Fibroblast of skin of left quadriceps (primary cell): ENCODE measurements at places on chromosomes 4 and X.

GRCh38 chr4:188246488-188246887 is 107.2 kb downstream of the TRIML1 start:
- no peak for DNase-seq

GRCh38 chrX:119516157-119516702 is 48.0 kb downstream of the SLC25A5 start:
- peak; percentile 34 for DNase-seq

DNA sequence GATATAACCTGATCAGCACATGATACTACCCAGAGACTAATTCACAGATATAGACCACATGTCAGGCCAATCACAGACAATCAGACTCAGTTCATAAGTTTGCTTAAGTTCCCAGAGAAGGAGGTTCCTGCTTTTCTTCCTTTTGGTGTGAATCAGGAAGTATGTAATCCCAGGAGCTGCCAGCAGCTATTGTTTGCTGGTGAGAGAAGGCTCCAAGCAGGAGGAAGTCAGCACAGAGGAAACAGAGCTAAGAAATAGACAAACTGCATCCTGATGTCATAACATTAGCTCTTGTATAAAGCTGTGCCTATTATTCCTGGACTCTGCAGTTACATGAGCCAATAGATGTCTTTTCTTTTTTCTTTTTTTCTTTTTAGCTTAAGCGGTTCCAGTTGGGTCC is 50.9 kb downstream of the UCHL1 start:
- no peak for DNase-seq

DNA sequence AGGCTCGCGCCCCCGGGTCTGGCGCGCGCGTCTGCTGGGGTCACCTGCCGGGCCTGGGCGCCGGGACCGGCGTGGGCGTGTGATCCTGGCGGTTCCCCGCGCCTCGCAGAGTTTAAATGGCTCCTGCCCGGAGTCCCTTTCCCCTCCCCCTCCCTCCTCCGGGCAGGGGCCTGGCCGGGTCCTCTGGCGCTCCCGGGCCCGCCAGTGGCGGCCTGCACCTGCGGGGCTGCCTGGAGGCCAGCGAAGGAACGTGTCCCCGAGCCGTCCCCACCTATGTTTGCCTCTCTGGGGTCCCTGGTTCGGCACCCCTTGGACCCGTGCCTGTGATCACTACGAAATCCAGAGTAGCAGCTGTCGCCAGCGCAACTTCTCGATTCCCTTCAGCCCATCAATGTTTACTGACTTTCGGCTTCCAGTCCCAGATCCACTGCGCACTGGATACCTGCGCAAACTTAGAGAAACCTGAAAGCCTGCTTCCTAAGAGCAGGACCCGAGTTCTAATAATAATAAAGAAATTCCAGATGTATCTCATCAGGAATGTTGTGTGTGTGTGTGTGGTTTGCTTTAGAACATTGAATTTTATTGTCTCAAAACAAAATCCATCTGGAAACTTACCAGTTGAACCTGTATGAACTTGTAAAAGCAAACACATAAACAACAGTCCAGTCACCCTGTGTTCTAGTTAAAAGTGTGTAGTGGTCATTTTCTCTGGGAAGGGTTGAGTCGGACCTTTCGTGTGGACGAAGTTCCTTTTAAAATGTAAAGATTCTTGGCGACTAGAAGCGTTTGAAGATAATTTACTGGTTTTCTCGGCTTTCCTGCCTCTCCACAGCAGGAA is 788 bp downstream of the SHROOM2 start:
- DNase-seq: no peak

- no peak for DNase-seq
Observed at GRCh38 chr4:38930204-38930603, 62.6 kb downstream of the FAM114A1 start.
